ENCODE measurements at places on chromosomes 3 and 15.

DNA sequence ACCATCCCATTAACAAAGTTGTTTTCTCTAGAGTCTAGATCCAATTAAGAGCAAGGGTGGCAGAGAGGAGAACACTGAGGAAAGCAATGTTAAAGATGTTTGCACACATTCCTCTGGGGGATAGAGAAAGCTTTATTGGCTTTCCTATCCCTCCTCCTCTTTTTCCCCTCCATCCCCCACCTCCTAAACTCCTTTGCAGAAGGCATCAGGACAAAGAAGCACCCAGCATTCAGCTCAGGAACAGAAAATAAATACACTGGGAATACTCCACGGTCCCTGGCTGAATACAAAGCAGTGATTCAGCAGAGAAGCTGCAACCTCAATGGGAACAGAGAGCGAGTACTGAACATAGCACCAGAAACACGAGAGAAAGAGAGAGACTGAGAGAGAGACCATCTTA lies 21.9 kb downstream of the LSAMP start:
- DNase-seq = peak; percentile 54

- DNase-seq = no peak
Measured at GRCh38 chr3:81911221-81911620, 149.8 kb upstream of the GBE1 start.

GRCh38 chr3:109081746-109082510 lies 36.0 kb downstream of the MORC1 start:
- peak; percentile 15 for DNase-seq

DNA sequence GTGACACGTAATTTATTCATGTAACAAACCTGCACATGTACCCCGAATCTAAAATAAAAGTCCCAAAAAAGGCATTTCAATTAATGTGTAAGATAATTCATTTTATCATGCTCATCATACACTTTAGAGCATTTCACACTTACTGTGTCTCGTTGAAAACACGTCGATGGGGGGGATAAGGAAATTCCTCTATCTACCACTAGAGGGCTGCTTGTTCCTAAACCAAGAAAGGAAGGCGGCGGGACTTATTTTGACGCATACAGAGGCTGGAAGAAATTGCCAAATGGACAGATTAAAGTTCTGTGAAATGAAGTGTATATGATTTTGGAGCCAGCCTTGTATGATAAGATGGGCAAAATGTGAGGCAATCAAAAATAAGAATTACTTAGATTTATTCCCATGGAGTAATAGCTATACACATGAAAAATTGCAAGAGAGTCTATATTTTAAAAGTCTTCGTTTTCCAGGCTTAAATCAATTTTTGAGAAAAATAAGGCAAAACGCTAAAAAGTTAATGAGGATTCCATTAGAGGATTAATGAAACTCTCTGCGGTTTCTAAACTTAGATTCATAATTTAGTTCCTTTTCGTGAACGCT lies 346.8 kb downstream of the CNTN3 start:
- peak; percentile 3 for DNase-seq

DNA sequence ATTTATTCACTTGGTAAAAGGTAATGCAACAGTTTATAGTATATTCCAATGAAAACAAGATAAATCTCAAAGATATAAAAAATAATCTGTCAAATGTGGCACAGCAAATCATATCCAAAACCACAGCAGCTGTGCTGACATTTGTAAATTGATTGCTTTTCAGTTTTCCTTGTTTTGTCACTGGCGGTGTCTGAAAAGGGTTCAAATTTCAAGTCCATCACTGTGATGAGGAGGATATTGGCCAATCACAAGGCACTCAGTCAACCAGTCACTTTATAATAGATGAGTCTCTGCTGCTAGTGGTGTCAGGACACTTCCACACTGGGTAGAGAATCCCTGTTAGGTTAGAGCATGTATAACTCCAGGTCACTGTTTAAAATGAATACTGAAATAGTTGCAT lies 154.8 kb downstream of the SLC9A9 start:
- DNase-seq = no peak

DNA sequence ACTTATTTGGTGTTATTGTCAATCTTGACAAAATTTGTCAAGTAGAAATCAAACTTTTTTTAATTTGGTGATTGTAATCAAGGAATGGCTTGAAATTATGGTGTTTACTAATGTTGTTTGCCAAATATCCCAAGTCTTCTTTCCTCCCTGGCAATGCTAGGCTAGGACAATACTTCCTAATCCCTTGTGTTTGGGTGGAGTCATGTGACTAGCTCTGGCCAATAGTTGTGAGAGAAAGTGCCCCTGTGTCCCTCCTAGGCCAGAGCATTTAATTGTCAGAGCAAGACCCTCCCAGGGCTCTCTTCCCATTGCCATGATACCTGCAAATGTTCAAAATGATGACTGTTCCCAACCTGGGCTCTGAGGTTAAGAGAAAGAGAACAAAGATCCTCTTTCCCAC lies 132.7 kb downstream of the ANXA2 start:
- DNase-seq = no peak

DNA sequence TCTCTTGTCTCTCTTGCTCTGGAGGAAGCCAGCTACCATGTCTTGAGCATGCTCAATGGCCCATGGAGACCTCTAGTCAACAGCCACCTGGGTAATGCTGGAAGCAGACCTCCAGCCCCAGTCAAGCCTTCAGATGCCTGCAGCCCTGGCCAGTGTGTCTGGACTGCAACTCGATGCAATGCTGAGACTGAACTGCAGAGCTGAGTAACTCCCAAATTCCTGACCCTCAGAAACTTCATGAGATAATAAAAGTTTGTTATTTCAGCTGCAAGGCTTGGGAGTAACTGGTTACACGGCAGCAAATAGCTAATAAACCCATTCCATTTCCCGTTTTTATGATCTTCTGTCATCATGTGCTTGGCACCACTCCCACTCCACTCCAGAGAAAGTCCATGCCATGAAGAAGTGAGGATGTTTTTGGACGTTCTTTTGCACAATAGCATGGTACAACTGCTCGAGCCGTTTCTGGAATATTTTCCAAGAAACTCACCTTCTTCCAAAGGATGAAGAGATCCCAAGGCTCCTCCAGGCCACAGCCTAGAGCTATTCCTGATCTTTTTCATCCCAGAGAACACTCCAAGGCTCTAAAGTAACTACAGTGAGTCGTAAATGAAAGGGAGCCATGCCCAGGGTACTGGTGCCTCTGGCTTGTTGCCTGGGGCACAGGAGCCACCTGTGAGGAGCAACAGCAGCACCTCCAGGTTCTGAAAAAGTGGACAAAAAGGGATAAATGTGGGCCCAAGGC lies 72.0 kb upstream of the KLF13 start:
- DNase-seq = no peak

GRCh38 chr3:62073038-62073437 lies 300.3 kb downstream of the FEZF2 start:
- no peak for DNase-seq

DNA sequence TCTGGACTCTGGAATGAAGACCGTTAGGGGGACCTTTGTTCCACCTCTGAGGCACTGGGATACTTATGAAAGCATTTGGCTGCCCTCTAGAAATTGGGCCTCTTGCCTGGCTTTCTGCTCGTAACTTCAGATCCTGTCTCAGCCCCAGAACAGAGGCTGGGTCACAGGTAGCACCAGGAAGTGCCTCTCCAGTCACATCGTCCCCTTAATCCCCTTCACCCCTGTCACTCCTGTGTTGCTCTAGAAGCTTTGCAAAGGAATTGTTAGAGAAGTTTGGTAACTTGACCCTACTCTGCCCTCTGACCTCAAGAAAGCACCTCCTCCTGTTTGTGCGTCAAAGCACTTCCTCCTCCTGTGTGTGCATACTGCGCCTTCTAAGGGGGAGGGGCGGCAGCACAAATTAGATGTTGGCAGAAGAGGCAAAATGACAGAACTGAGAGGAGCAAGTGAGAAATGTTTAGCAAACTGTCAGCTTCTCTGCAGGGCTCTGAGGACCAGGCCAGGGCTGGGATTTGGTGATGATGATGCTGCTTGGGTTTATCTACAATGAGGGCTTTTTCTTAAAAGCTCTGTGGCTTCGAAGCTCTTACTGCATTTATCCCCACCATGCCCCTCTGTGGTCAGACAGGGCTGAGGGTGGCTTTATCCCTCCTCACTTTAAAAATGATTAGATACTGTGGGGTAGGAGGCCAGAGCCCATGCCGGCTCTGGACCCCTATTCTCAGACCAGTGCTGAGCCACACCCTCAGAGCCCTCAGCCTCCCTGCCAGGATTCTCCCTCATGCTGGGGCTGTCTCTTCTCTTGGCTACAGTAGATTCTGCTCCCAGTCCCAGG lies 76.2 kb downstream of the LARS2 start:
- DNase-seq = no peak

- DNase-seq = no peak
Measured at GRCh38 chr3:13626915-13627460, 78.1 kb downstream of the FBLN2 start.

DNA sequence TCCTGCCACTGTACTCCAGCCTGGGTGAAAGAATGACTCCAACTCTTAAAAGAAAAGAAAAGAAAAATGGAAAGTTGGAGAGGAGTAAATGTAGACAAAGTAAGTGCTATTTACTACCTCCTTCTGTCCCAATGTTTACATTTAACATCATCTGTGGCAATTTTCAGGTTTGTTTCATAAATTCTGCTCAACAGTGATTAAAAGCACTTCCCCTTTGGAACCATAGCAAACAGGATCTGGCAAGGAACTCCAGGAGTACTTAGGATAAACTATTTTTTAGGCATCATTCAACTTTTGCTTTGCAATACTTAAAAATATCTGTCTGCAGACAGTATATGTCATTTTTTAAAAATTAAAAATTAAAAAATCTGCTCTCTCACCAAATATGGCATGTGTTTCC lies 5.5 kb upstream of the CX3CR1 start:
- DNase-seq = no peak
